Panc1 (cell line): ENCODE measurements at places on chromosomes 7 and 10.
A peak's percentile ranks its signal among the peaks of the same experiment; 100 is the strongest.

- DNase-seq: no peak
These were observed 174.9 kb upstream of the TRIM24 start for GRCh38 chr7:138285129-138285528.

- no peak for DNase-seq
These were observed 40.3 kb downstream of the VIPR2 start for GRCh38 chr7:159104188-159104920.

- DNase-seq: no peak
These were observed 375.3 kb downstream of the ADRA2A start for GRCh38 chr10:111452153-111452552.

DNA sequence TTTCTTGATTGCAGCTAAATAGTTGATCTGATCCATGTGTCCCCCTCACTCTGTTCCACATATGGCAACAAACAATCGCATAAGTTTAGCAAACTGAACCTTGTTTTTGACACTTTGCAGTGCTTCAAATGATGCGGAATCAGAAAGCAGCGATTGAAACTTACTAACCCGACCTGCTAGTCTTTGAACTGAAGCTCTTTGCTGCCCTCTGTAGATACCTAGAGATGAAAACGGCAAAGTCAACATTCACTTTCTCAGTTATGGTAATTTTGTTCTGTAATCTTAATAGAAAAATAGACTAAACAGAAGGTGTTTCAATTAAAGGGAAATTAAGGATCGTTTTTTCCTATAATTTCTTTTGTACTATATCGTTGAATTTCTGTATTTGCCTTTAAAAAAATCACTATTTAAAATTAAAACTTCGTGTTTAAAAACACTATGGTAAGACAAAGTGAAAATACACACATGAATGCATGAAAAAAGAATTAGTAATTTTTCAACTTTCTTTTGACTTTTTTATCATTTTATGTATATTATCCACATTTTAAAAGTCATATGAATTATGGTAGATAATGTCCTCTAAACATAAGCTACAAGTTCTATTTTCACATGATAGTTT lies 276.5 kb downstream of the MAGI2 start:
- peak; percentile 35 for DNase-seq

GRCh38 chr10:67837541-67838314 lies at the start of gene DNAJC12:
DNAJC12 (minus strand) TSS chr10:67838188; CDS start chr10:67838011, 177 bp downstream.
- DNase-seq: no peak

DNA sequence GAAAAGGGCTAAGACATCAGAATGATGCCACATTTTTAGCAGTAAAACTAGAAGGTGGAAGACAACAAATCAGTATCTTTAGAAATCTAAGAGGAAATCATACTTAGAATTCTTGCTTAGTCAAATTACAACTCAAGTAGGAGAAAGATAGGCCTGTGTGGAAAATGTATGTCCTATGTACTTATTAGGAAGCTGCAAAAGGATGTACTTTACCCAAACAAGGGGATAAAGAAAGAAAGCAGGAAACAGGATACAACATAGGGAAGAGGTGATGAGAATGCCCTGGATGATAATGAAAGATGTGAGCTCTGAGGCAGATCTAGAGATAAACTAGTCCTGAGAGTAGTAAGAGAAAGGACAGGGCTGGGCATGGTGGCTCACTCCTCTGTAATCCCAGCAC lies 54.9 kb downstream of the RNLS start:
- no peak for DNase-seq

GRCh38 chr10:71717551-71717951 lies 2.0 kb downstream of the C10orf105 start:
- no peak for DNase-seq

DNA sequence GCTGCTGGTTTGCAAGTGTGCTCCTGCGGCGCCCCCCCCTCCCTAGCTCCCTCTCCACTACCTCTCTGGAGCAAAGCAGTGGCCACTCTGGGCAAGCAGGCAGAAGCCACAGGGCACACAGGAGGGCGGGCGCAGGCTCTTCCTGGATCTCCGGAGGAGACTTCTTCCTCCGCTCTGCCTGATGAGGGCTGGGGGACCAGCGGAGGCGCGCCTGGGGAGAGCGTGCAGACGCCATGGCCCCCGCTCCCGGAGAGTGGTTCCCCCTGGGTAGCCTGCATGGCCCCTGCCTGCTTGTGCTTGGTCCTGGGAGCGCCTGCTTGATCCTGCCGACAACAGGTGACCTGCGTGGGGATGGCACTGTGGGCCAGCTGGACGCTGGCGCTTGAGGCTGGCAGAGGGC lies 29.0 kb downstream of the ANKMY2 start:
- no peak for DNase-seq

DNA sequence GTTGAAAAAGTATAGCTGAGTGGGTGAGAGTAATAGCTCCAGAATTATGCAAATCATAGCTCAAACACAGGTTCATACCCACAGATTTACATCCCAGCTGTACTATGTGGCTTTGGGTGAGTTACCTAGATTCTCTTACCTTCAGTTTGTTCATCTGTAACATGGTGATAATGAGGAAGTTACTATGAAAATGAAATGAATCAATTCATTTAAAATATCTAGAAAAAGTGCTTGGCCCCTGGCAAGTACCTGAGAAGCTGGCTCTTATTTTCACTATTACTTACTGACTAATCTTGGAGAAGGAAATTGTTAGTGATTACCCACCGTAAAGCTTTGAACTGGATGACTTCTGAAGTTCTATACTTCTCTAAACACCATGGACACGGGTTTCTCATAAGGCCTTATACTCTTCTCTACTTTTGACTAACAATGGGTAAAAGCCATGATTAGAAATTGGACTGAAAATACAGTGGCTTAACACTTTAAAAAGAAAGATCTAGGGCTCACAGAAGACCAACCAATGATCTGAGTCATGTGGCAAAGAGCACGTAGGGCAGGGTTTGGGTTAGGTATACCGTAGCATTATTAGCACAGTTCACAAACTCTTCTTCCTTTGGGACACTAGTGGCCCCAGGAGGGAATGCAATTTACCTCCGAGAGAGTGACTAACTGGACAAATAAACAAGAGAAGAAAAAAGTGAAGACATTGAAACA lies 149.2 kb downstream of the PLPP4 start:
- DNase-seq: no peak

GRCh38 chr7:111832174-111832573 lies 269.9 kb upstream of the IMMP2L start:
- no peak for DNase-seq

- no peak for DNase-seq
These were observed 156.6 kb downstream of the ADRA2A start for GRCh38 chr10:111233439-111233838.

DNA sequence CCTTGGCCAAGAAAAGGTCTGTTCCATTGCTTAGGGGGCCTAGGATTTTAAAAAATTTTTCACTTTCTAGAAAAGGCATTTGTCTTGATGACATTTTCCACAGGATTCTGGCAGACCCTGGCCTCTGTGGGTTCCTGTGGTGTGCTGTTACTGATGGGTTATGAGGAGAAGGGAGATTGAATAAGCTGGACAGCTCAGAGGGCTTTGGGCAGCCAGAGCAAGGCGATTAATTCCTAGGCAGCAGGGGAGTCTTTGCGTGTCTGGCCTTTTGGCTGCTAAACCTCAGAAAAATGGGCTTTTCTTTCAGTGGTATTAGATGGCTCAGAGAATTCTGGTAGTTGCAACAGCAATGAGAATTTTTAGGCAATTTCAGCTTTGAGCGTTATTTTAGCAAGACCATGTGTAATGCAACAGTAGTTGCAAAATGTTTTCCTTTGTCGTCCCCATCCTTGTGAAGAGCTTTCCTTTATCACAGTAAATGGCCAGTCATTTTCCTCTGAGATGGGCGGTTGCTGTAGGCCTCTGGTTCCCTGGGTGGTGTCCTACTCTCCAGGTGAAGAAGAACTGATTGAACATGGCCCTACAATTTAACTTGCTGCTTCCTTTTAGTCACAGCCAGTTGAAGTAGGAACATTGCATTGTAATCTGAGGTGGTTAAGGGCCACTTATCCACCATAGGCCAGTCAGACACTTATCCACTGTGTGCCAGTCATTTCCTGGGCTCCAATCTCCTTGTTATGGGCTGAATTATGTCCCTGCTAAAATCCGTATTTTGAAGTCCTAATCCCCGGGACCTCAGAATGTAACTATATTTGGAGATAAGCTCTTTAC lies 43.2 kb downstream of the SH2D4B start:
- no peak for DNase-seq

DNA sequence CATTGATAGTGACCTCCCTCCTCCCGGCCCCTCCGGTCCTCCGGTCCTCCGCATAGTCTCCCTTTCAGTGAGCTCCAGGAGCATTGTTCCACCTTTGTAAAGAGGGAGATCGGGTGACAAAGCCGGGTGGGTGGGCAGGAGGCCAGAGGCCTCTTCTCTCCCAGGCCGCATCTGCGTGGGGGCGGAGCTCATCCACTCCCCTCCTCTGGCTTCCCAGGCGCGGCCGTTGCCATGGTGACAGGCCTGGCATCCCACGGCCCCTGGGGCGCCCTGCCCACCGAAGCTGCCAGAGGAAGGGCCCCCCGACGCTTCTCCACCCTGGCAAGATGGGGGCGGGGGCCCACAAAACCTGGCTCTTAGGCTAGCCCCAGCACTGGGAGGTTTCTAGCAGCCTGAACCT lies 4.4 kb upstream of the FZD9 start:
- DNase-seq: no peak

DNA sequence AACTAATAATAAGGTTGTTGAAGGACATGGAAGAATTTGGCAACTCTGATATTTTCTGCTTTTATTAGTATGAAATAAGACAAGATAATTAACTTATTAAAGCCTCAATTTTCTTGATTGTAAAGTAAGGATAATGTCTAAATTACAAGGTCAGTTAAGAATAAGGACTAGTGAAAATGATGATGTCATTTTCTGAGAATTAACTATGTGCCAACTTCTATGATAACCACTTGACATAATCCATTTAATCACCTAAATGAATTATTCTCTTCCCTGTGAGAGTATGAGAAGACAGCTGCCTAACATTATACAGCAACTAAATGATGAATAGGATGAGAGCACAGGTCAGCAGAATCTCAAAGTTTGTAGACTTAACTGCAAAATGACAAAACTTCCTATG lies 1153.4 kb upstream of the POT1 start:
- no peak for DNase-seq

- no peak for DNase-seq
These were observed 15.9 kb upstream of the ADCK2 start for GRCh38 chr7:140656548-140657515.

- no peak for DNase-seq
These were observed 62.0 kb upstream of the SCIN start for GRCh38 chr7:12508554-12508953.

GRCh38 chr10:86391986-86392722 lies 25.6 kb upstream of the GRID1 start:
- no peak for DNase-seq

DNA sequence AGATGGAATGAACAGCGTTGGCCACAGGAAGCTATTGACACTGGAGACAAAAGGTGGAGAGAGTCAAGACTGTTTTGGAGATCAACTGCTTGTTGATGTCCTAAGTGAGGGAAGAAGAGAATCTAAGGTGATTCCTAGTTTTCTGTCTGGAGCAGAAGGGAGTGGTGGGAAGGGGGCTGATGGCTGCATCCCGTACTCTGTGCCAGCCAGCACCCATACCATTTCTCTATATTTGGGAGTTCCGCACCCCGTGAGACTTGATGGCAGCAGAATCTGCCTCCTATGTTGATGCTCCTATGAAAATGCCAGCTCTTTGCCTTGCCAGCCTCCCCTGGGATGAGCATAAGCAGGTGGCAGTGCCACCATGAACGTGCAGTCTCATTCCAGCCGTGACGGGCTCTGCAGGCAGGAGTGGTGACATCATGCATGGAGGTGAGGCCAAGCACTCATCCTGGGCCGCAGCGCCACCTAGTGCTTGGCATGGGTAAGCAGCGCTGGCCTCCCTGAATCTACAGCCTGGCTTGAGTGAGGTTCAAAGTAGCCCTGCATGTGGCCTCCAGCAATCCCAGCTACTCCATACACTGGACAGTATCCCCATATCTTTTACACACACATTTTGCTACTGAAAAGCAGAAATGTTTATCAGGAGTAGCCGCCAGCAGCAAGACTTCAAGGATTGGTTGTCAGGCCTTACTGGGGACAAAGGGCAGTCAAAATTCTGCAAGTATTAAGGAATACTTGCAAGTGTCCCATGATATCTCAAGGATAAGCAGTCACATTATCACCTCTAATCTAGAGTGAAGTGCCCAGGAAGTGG lies 43.0 kb downstream of the PODXL start:
- peak; percentile 75 for DNase-seq

GRCh38 chr7:83791737-83792136 lies 142.8 kb upstream of the SEMA3E start:
- DNase-seq: peak; percentile 27

DNA sequence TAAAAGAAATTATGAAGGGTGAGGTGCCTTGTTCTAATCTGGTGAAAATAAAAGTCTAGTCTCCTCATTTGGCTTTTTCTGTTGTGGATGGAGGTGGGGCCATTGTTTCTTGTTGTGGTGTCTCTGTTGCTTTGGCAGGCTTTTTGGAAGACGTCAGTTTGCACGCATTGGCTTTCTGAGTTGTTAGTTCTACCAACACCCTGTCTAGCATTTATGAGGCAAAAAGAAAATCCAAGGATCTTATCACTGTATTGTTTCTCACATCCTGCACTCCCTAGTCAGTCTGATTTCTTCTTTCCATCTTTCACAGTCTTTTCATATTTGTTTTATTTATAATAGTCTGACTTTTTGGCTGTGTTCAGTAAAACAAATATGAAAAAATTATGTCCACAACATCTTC lies 898.3 kb downstream of the REEP3 start:
- no peak for DNase-seq

DNA sequence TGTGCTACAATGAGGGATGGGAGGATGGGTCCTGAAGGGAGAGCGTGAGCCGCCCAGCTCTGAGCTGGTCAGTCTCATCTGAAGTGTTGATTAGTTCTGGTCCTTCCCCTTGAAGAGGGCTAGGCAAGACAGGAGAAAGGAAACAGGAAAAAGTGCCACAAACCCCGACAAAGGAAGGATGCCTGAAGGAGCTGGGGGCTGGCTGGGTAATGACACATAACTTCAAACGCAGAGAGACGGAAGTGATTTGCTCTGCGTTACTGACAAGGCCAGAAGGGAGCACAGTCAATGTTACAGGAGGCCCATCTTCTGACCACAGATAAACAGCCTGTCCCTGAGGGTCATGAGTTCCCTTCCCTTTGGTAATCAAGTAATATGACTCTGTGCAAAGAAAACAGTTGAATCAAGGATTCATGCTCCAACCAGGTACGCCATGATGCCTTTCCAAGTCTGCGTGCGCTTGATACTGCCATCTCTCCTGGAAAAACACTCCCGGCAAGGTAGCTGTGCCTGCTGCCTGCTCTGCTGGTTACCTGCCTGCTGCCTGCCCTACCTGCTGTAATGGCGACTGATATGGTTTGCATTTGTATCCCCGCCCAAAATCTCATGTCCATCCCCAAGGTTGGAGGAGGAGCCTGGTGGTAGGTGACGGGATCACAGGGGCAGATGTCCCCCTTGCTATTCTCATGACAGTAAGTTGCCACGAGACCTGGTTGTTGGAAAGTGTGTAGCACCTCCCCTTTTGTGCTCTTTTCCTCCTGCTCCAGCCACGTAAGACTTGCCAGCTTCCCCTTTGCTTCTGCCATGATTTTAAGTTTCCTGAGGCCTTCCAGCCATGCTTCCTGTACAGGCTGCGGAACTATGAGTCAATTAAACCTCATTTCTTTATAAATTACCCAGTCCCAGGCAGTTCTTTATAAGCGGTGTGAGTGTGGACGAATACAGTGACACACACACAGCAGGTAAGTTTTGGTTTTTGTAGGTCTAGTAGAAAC lies 57.9 kb downstream of the GRB10 start:
- no peak for DNase-seq
